ENCODE measurements at places on chromosomes 3 and 15. TPM values are rescaled to one million over a fixed set of nuclear protein-coding genes. Genes with fewer than 3 reads are reported as not detected.

AADACL2 gene
- total RNA-seq = 0.33 TPM

TICRR gene
- total RNA-seq = not detected

DNA sequence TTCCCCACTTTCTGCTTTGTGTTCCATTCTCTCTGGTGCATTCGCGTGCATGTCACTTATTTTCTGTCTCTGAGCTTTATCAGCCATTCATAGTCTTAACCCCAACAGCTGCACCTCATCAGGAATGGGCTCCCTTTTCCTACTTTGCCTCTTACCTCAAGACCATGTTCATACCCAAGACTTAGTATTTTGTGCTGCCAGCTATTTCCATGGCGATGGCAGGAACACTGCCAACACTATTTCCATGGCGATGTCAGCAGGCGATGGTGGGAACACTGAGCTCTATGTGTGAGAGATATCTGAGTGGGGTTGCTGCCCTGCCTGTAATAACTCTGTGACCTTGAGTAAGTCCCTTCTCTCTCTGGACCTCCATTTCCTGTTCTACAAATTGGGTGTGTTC is 5.5 kb downstream of the ZNF35 start:
- DNase-seq = no peak

- DNase-seq = no peak
Observed at GRCh38 chr3:121803771-121804320, 31.0 kb downstream of the IQCB1 start.

GRCh38 chr3:77595371-77595870 is 555.5 kb downstream of the ROBO2 start:
- DNase-seq = no peak

ACTL6A gene
- 34.5 TPM for total RNA-seq

DNA sequence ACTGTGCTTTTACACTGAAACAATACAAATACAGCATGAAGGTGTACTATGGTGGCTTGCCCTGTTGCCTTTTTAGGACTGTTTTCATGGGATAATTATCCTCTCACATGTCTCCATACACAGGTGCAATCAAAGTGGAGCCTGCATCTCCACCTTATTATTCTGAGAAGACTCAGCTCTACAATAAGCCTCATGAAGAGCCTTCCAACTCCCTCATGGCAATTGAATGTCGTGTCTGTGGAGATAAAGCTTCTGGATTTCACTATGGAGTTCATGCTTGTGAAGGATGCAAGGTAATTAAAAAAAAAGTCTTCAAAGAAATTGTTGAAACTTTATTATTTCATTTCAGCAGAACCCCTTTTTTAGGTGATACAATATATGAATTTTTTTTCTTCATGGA is 92.3 kb downstream of the PPARG start:
- DNase-seq = no peak

- no peak for DNase-seq
Observed at GRCh38 chr3:170815340-170815739, 54.7 kb downstream of the RPL22L1 start.

GRCh38 chr15:98676586-98677270 is 28.4 kb downstream of the IGF1R start:
- DNase-seq = no peak

CKMT1A gene
- total RNA-seq = not detected

DNA sequence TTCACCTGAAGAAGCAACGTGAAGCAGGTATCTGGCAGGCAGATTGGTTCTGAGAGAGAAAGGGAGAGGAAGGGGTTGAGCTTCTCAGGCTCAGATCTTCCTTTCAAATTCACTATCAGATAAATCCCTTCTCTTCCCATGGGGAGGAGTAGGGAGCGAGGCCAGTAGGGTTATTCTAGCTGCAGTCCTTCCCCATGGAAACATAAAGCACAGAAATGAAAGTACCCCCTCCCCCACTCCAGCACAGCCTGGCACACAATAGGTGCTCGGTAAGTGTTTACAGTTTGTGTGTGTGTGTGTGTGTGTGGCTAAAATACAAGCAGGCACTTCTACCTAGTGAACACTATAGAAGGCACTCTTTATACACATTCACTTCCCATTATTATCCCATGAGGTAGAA is 20.8 kb upstream of the VPS8 start:
- no peak for DNase-seq
